H7 (cell line): ENCODE measurements at places on chromosomes 3 and 15. TPM values are rescaled to one million over a fixed set of nuclear protein-coding genes. Genes with fewer than 3 reads are reported as not detected.

- DNase-seq = no peak
Measured at GRCh38 chr3:170638988-170639387, 53.1 kb upstream of the SLC7A14 start.

DNA sequence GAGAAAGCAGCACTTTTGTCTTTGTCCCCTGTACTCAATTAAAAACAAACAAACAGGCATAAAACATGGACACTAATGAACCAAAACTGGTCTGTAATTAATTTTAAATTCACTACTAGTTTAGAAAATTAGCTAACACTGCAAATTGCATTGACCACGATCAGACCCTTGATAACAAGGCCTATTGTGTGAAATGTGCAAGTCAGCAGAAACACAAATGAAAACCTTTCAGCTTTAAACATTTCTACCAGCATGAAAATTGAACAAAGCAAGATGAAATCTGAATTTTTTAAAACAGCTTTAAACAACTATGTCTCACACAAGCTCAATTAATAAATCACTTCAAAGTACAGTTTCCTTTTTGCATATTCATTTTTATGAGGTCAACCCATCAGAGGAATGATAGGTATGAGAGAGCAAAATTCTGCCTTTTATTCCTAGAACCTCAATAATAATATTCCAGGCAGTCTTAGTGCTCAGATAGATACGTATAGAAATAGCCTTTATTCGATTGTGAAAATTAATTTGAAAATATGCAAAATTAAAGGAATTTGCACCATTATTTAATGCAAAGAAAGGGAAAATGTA lies 27.0 kb upstream of the CHMP2B start:
- DNase-seq = no peak

DNA sequence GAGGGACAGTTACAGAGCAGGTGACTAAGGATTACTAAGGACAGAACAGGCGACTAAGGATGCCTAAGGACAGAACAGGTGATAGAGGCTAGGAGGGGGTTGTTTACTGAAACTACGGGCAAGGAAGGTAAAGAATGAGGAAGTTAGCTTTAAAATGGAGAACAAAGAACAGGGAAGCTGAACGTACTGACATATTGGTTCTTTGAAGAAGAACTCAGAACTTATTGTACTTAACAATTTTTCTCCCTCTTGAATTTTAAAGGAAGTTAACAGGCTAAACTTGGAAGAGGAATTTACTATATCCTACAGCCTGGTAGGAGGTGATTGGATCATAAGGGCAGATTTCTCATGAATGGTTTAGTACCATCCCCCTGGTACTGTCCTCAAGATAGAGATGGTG lies 290.2 kb downstream of the SHQ1 start:
- DNase-seq = no peak

GRCh38 chr3:155560135-155560534 lies 184.7 kb downstream of the PLCH1 start:
- DNase-seq = no peak

Gene FHIT
- total RNA-seq = 2.1 and 2.7 TPM in 2 replicates
